Activated naive CD4-positive, alpha-beta T cell (primary cell): ENCODE measurements at places on chromosomes 3 and 15.

DNA sequence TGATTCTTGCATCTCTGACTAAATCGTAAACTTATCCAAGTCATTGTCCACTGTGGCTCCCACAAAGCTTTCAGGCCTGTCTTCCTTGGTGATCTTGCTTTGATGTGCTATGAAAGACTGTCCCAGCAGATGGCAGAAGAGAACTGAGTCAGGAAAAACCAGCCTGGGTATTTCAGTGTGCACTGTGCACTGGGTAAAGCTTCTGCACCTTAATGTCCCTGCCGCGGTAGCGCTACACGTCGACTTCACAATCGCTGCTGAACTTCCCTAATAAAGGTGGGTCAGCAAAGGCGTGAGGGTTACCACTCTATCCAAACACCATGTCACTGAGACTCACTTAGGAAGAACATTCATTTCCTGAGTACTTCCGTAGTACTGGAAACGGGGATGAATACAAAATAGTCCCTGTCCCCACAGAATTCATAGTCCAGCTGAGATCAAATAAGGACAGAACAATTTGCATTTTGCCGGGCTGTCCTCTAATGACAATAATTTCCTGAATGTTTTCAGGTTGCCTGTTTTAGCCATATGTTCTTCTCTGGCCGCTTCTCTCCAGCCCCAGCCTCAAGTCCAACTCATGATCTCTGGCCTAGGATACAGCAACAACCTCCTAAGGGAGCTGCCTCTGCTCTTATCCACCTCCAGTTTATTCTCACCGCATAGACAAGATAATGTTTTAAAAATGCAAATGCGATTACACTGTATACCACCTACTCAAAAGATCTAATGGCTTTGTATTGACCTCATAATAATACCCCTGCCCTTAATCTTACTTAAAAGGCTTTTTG, 83.6 kb upstream of the AKAP13 start:
- peak; percentile 27 for DNase-seq

DNA sequence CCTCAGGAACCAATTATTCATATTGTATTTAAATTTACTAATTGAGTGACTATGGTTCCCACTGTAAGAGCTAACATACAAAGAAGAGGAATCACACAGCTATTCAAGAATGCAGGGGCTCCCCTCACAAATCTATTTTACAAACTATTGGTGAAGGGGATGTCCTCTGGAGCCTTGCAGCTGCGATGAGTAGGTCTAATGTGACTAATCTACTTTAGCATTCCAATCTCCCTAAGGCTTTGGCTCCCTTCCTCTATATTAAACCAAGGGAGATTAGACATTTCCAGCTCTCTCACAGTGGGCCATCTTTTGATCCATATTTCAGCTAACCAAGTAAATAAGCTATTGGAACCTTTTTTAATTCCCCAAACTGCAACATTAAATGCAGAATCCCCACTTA, 514.2 kb upstream of the BCHE start:
- no peak for DNase-seq

DNA sequence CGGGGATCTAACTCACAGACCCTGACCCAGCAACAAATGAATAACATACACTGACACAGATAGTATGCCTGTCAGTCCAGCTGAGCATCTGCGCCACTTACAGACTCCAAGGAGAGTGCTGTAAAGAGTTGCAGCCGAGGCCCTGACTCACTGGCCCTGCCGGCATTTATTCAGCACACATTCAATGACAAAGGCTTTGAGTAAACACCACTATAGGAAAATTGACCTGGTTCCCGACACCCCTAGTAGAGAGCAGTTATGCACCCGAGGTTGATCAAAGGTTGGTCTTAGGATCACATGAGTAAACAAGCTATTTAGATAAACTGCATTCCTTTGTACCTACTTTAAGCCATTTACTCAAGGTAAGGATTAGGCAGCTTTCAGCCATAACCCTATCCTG, 22.7 kb downstream of the LARS2 start:
- no peak for DNase-seq

- DNase-seq: no peak
Measured at GRCh38 chr15:62244762-62245161, 79.7 kb upstream of the C2CD4B start.

GRCh38 chr3:109553591-109554371, 216.4 kb upstream of the DPPA4 start:
- no peak for DNase-seq

GRCh38 chr3:138438896-138439295, 4.5 kb downstream of the ESYT3 start:
- no peak for DNase-seq

DNA sequence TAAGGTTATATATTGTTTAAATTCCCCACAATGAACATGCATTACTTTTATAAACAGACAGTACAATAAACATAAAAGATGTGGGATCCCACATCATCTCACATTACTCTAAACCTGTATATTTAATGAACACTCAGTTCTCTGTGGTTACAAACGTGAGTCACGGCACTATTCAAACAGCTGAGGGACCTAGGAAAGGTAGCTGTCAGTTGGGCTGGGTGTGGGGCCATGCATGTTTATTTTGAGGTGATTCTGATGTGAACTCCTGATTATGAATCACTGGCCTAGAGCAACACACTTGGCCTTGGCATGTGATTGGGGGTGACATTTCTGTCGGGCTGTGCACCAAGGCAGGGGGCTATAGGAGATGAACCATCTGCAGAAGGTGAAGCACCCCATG, 147.6 kb upstream of the HACD2 start:
- DNase-seq: no peak

DNA sequence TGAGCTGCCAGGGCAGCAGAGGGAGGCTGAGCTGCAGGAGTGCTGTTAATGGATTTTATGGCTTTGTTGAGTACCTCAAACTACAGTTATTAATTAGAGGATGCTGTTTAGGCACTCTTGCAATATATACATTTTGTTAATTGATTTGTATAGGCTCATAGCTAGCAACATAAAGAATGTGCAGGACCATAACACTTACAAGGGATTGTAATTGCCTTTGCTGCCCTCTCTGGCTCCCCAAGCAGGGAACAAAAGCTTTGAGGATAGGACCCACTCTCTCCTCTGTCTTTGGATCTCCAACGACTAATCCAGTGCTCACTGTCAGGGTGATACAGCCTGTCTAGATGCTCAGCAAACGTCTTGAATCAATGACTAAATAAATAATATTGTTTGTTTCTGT, 1.2 kb upstream of the CLSTN2 start:
- no peak for DNase-seq

DNA sequence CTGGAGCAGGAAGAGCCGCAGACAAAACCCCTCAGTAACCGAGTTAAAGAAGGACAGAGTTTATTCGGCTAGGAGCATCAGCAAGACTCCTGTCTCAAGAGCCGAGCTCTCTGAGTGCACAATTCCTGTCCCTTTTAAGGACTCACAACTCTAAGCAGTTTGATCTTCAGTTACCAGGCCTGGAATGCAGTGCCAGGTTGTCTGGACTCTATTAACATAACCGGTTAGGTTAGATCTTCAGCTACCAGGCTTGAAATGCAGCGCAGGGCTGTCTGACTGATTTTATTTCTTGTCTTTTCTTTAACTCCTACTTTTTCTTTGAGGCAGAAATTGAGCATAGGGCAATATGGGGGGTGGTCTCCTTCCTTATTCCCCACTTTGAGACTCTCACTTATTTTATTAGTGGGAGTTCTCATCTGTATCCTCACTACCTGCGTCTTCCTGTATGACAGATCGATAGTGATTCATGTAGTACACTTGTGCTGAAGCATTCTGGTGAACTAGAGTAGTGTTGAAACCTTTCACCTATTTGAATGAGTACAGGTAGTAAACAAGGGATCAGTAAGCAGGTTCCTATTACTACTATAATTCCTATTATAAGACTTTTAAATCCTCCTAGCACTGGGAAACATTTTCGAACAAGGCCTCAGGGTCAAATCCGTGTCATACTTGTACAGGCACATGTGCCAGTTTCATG, 325.0 kb downstream of the CGGBP1 start:
- DNase-seq: no peak

- DNase-seq: no peak
Measured at GRCh38 chr3:27824312-27825200, 102.4 kb upstream of the EOMES start.

GRCh38 chr3:59440285-59441028, 390.6 kb upstream of the CFAP20DC start:
- no peak for DNase-seq
